Activated CD4-positive, alpha-beta memory T cell treated with anti-CD3 and anti-CD28 coated beads, Interleukin-2, amount 10 ng/mL, durations not matched to agents 7 days and 5 days (primary cell): ENCODE measurements at places on chromosomes 16 and 17.

DNA sequence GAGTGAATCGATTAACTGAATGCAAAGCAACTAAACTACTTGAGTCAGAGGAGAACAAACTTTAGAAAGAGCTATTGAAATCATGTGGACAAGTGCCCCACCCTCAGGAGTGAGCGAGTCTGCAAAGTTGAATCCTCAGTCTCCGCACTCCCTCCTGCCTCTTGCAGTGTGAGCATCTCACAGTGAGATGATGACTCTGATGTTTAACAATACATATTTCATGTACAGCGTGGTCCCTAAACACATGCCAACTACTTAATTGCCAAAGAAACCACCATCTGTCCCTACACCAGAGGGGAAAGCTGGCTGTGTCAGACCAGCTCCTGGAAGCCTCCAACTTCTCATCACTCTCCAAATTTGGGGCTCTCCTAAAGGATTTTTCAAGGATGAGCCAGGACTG lies 31.2 kb downstream of the PIMREG start:
- no peak for DNase-seq

DNA sequence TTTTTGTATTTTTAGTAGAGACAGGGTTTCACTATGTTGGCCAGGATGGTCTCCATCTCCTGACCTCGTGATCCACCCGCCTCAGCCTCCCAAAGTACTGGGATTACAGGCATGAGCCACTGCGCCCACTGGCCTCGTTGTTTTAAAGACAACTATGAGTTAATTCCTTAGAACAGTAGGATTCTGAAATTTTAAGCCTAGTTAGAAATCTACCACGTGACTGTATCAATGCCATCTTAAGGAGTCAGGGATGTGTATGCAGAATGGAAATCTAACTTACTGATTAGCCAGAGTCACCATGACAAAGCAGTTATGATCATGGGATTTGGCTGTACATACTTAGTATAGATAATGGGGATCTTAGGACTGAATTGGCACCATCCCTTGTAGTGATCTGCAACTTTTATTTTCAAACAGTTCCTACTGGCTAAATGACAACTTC lies 2.8 kb downstream of the CEP20 start:
- no peak for DNase-seq

DNA sequence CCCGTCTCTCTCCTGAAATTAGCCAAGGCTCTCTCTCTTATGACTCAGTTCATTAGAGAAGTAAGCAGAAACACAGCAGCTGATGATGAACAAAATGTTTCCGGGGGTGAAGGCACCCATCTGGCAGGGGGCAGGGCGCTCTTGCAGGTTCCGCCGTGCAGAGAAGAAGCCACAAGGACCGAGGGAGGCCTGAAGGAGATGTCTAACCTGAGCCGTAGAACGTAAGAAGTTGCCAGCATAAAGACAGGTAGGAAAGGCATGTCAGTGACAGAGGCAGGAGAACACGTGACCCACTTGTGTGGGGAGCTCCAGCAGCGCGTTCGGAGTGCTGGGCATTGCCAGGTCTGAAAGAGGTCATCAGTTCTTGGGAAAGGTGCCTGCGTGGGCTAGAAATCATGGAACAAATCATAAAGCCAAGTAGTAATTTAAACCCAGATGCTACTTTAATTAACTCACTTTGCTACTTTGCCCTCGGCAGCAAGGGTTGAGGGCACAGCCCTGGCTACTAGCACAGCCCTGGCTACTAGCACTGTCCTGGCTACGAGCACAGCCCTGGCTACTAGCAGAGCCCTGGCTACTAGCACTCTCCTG lies 198.6 kb downstream of the RPTOR start:
- DNase-seq, result no peak

- DNase-seq, result no peak
Observed at GRCh38 chr17:57752031-57752905, 7.2 kb upstream of the CCDC182 start.
